ENCODE measurements at places on chromosomes 6 and 20.
A peak's percentile ranks its signal among the peaks of the same experiment; 100 is the strongest.

- peak; percentile 13 for DNase-seq
These were observed 24.3 kb downstream of the RBL1 start for GRCh38 chr20:37071481-37071911.

DNA sequence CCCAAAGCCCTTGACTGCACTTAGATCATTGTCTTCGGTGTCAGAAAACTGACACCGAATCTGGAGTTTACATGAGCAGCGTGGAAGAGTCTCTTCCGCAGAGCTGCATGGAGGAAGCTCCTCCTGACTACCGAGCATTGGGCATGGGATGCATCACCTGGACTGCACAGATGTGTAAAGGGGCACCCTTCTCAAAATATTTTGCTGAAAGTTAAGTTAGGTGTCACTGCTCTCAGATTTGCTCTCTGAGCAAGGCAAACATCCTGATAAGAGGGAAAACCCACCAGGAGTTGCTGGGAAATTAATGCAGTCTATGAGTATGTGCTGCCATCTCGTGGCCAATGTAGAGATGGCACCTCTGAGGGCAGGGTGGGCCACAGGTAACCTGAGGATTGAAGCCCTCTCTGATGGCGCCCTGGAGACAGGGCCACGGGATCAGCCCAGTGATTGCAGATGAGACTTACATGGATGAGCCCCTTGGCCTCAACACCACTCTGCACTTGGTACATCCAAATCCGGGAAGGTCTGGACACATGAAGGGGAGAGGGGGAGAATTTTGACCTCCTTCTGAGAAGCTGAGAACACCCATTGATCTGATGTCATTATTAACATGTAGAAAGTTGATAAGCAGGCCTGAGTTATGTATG, 129.9 kb downstream of the LPA start:
- DNase-seq: peak; percentile 22

GRCh38 chr6:6224933-6225486, 95.5 kb downstream of the F13A1 start:
- DNase-seq: no peak

GRCh38 chr20:32965581-32966373, 38.5 kb downstream of the SUN5 start:
- DNase-seq: no peak

DNA sequence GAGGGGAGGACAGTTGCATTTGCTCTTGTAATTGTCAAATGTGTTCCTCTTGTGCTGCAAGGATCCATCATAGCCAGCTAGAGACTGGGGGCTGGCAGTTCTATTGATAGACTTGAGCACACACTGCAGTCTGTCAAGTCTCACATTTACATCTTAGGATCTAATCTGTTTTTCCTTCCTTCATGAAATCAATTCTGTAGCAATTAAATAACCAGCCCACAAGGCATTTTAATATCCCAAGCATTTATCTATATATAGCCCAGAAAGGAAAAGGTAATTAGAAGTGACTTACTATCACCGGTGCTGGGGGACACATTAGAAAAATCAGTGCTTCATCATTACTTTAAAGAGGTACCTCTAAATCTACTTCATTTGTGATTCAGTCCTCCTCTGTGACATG, 143.0 kb upstream of the STXBP5 start:
- no peak for DNase-seq

DNA sequence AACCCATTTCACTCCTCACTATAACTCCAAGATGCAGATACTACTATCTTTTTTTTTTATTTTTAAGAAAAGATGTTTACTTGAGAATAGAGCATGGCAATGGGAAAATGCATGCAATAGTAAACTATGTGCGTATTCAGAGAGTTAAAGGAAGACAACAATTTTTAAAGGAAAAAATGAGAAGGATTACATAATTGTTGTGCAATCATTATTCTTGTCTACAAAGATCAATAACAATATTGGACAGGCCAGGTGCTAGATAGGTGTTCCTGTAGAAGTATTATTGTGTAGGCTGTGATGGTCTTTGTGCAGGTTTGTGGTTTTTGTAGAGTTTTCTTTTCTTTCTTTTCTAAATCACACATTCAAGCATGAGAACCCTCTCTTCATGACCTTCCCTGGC, 20.6 kb downstream of the CYP39A1 start:
- no peak for DNase-seq

GRCh38 chr6:19492636-19493405, 344.3 kb upstream of the ID4 start:
- no peak for DNase-seq

DNA sequence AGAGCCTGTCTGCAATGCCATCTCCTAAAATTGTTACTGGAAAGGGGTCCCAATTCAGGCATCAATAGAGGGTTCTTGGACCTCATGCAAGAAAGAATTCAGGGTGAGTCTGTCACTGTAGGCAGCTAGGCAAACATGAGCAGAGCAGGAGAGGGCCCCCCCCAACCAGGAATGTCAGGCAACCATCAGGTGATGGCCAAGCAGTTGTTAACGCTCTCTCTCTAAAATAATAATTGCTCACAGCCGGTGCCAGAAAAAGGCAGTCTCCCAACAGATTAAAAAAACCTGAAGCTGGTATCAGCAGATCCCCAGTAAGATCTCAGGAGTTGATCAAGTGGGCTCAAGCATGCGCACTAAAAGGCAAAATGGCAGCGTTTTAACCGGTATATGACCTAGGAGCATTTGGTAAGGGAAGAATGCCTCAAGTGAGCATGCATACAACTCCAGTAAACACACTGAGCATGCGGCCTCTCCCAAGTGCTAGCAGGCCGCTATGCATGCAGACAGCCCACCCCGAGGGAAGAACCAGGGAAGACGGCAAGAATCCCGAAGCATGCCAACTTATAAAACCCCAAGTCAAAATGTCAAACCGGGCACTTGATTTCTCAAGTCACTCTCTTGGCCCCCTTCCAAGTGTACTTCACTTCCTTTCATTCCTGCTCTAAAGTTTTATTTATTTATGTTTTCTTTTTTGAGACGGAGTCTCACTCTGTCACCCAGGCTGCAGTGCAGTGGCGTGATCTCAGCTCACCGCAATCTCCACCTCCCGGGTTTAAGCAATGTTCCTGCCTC, 44.0 kb upstream of the RNGTT start:
- DNase-seq: no peak

DNA sequence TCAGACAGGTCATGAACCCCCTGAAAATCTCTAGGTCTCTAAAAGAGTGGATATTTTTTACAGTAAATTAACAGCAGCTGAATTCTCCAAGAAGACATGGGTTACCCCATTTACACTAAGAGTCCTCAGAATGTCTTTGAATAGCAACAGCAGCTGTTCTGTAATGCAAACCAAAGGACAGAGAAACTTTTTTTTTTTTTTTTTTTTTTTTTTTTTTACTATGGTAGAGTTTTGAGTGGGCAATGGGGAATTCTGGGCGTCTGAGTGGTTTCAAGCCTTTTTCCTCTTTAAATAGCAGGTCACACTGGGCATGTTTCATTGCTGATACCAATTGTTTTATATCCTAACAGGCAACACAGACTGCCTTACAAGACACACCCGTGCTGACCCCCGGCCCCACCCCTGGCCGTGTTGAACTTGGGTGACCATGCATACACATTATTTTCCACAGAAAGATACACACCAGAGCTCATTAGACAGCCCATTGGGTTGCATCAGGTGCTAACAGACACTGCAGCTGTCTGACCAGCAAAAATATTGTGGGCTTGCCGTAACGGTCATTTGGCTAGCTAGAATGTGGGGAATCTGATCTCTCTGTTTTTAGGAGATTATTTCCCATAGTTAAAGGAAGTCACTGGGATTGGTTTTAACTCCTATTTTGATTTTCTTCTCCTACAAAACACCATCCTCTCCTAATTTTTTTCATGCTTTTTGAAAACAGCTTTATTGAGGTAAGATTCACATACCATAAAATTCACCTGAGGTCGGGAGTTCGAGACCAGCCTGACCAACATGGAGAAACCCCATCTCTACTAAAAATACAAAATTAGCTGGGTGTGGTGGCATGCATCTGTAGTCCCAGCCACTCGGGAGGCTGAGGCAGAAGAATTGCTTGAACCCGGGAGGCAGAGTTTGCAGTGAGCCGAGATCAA, 26.7 kb upstream of the IRF4 start:
- no peak for DNase-seq

GRCh38 chr6:26536571-26537159, 1.5 kb upstream of the HMGN4 start:
- DNase-seq: peak; percentile 33

DNA sequence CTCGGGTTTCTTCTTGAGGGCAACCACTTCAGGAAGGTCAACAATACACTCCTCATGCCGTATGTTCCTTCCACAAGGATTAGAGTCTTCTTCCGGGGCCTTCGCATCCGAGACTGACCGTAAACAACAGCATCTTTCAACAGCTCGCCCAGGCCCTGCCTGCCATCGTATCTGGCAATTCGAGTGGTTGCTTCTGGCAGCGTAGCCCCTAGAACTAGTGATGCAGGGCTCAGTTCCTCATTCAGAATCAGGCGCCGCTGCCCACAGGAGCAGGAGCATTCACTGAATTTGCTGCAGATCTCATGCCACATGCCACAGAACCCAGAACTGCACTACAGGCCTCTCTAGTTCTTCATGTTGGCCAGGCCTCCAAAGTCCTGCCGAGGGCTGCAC, 59.0 kb upstream of the AFDN start:
- no peak for DNase-seq

DNA sequence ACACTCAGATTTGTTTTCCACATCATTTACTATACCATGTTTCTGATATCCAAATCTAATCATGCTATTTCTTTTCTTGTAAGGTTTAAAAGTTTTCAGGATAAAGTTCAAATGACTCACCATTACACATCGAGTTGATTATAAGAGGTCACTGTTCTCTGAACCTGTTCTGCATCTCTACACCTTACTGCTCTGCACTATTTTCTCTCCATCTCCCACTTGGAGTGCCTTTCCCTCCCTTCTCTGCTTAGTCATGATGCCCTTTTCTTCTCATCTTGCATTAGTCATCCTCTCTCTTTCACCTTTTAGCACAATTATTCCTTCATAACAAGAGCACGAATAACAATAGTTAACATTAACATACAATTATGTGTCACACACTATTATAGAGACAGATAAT, 37.5 kb upstream of the FUT9 start:
- DNase-seq: no peak

DNA sequence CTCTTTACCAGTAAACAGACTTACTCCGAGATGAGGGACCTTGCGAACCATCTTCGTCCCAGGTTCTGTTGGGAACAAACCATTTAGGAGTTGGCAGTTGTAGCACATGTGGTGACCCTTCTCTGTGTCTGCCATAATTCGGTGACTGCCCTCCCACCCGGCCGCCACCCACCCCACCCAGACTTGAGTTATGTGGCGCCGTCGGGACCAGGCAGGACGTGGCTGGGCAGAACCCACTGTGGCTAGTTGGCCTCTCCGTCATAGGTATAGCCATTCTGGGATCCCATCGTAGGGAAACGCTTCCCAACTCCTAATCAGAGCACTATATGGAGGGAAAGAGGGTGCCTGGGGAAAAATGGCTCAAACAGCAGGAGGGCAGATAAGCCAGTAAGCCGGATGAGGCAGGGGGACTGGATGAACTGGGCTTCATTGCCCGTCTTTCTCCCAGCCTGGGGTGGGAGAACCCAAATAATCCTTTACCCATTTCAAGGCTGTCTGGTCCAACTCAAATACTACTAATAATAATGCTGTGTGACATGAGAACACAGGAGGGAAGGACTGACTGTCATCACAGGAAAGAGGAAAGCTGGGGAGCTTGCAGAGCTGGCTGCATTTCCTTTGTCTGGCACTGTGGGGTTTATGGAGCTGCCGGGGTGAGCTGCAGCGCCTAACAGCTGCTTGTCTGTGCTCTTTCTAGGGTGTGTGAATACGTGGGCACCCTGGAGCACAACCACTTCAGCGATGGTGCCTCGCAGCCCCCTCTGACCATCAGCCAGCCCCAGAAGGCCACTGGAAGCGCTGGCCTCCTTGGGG, 73.0 kb upstream of the PBOV1 start:
- no peak for DNase-seq

- DNase-seq: no peak
These were observed 101.5 kb downstream of the RNF144B start for GRCh38 chr6:18488526-18489270.

GRCh38 chr20:9363673-9364072, 150.7 kb upstream of the LAMP5 start:
- DNase-seq: no peak

Measured in stimulated activated CD8-positive, alpha-beta memory T cell treated with anti-CD3 and anti-CD28 coated beads, Interleukin-7, amount 100 ng/mL, for 48 hours (primary cell).